ENCODE measurements at places on chromosomes 6 and 20. TPM values are rescaled to one million over a fixed set of nuclear protein-coding genes. Genes with fewer than 3 reads are reported as not detected.

DNA sequence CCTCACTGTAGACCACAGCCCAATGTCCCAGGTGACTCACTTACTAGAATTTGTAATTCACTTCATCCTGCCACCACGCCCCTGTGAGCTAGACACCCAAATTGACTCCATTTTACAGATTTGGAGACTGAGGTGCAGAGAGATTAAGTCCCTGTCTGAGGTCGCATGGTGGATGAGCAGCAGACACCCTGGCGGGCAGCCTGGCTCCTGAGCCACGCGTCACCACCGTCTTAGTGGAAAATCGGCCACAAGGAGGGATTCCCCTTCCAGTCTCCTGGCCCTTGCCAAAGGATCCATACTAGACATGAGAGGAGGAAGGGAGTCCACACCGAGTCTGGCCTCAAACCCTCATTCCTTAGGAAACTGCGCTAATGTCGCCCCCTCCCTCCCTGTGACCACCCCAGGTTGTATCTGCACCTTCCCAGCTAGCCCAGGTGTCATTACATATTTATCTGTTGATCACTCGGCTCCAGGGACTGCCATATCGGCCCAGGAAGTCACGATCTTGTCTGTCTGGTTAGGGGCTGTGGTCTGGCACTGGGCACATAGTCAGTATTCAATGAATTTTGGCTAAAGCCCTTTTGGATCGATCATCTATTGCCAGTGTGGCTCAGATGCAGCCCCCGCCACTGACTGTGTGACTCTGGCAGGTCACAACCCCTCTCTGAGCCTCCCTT, 25.7 kb upstream of the PTGIS start:
- DNase-seq, result no peak

DNA sequence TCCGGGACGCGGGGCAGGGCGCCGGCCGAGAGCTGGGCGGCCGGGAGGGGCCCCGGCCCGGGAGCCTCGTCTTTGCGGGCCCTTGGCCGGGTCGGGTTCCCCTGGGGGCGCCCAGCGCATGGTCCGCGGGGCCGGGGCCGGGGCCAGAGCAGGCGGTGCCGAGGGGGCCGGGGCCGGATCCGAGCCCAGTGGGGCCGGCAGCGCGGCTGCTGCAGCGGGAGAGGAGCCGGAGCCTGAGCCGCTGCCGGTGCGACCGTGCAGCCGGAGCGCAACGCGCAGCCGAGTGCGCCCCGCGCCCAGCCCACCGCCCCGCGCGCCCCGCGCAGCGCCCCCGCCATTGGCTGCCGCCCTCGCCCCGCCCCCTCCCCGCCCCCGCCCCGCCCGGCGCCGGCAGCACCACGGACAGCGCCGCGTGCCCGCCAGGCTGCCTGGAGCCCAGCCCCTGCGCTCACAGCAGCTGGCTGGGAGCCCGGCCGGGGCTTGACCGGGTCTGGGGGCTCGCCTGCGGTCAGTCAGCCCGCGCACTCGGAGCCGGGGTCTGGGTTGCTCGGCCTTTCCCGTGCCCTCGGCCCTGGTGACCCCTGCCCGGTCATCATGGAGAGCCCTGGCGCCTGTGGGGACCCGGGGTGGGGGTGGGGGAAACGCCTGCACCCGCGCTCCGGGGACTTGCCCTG, at the start of gene HRH3:
Gene HRH3 (minus strand): TSS at position 287 of the 674 bp plus-strand sequence. CDS start 308 bp downstream, outside the sequence.
- no peak for DNase-seq

DNA sequence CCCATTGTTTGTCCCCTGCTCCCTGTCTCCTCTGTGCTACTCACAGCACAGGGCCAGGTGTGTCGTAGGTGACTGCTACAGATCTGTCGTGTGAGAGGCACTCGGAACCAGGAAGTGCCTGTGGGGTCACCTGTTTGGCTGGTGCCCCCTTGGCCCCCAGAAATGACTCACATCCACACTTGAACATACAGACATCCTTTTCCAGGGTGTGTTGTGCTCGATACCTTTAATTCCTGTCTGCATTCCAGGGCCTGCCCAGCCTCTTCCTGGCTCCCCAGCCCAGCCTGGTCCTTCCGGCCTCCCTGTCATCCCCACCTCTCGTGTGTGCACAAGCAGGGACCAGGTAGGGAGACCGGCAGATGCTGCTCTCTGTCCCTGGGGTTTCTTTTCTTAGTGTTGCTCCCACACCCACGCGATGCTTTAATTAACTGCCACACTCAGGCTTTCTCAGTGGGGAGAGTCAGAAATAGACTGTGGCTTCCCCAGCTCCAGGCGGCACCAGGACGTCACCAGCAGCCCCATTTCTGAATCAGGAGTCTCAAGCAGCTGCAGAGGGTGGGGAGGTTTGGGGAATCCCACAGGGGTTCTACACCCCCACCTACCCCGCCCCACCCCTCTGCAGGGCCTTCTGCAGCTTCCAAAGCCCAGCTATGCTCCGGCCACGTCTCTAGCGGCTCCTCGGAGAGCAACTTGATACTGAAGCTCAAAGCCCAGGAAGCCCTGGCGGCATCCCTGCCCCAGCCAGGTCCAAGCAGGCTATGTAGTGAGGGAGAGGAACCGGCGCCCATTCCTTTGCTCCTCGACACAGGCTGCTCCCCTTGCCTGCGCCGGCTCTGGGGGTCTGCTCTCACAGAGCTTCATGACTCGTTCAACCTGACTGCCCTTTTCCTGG, 102.2 kb downstream of the SYCP2 start:
- DNase-seq, result no peak

DNA sequence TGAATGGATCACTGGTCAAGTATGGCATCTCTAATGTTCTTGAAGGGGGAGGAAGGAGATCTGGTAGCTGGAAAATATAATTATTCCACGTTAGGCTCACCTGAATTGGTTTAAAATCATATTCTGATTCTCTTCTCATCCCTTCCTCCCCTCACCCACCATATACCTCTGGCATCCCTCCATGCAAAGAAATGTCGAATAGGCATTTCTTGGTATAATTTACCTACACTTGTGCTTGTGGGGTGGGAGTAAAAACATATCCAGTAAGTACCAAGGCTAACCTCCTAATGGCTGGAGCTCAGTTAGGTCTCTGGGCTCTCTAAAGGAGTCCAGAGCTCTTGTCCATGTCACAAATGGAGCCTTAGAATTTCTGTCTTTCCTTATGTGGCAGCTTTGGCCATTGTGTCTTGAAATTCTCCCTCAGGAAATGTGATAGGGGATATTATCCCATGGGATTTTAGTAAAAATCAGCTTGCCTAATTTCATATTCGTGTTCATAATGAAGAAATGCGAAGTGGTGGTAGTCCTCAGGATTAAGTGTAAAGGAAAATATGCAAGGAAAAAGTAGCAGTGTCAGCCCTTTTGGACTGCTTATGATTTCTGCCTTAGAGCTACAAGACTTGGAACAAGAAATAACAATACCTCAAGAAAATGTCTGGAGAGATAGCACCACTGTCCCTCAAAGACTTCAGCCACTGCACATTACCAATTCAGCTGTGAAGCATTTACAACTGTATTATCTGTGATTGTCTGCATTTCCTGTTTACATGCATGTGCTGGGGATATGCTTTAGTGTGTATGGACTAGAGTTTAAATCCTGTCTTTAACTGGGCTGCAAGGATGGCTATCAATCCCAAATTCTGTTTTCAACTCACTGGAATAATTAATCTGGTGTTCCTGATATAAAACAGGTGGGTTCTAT, 12.3 kb downstream of the TAF11 start:
- DNase-seq, result no peak

GRCh38 chr6:146896062-146896813, 297.5 kb downstream of the ADGB start:
- DNase-seq, result no peak

- no peak for DNase-seq
These were observed 25.5 kb downstream of the SLC22A1 start for GRCh38 chr6:160147146-160147536.

- DNase-seq, result no peak
These were observed 28.2 kb downstream of the ZNF337 start for GRCh38 chr20:25668446-25668845.

GRCh38 chr6:115078555-115078954, 735.7 kb upstream of the HS3ST5 start:
- DNase-seq, result no peak

DNA sequence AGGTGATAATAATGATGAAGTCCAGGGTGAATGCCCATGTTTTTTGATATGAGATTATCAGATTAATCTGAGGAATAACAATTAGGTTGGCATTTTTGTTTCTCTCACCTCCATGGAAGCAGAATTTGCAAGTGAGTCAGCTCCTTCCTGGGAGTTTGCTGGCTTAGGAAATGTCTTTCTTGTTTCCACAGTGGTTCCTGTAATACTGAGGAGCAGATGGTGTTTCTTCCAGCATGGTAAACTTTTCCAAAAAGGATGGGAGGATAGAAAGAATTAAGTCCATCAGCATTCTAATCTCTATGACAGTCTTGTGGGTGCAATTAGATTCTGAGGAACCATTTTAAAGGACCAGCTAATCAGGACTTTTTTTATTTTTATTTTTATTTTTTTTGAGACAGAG, 40.5 kb downstream of the SNAP25 start:
- no peak for DNase-seq

GRCh38 chr20:61902221-61902869, 163.3 kb downstream of the TAF4 start:
- no peak for DNase-seq

DNA sequence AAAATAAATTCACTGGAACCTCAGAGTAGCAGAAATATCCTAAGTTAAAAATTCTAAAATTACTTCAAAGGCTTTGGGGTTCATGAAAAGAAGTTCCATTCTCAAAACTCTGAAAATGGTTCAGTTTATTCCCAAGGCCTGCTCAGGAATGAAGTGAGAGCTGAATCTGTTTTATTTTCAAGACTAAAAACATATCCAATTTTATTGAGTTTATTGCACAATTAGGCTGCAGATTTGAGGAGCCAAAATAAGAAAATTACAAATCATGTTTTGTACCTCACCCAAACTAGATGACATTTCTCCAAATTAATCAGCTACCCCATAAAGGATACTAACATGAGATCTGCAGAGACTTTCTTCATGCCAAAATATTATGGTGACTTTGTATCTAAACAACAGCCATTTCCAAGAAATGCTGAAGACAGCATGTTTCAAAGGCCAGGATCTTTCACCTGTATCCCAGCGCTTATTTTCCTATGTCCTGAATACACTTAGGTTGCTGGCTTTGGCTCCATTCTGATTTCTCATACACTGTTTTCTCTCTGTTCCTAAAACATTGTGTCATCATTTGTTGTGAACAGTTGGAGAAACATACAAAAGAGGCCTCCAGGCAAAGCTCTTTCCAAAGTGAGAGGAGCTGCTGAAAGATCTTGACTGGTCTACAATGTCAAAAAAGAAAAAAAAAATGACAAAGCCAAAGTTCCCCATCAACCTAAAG, 85.7 kb upstream of the F13A1 start:
- DNase-seq, result no peak

DNA sequence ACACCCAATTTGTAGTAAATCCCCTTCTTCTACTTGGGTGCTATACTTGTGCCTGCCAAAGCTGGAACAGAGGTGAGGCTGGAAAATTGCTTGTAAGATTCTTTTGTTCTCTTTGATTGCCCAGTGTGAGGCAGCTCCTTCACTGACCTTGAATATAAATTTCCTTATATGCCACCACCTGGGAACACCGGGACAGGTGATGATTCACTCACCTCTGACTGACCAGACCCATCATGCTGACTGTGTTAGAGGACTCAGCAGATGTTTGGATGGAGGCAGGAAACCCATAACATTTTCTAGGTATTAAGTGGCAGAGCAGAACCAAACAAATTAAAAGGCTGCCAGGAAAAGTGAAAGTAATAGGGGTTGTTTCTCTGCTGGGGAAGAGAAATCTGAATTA, 120.9 kb downstream of the GRM1 start:
- no peak for DNase-seq

- DNase-seq, result no peak
These were observed 224.0 kb downstream of the SMOC2 start for GRCh38 chr6:168664956-168665355.

DNA sequence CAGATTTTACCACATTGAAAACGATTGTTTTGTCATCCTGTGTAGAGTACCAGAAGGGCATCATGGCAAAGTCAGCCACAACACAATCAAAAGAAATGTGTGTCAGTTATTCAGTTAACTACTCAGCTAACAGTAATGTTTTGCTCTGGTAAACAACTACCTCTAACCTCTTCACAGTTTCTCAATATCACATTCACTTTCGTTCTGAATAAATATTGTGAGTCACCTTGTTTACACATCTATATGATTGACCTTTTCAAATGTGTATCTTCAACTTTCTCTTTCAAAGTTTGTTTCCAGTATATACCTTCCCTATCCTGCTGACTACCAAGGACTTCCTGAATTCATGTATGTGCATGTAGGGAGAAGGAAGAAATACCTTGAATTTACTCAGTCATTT, 216.6 kb upstream of the UFL1 start:
- no peak for DNase-seq

- DNase-seq, result no peak
These were observed 367.3 kb upstream of the IMPG1 start for GRCh38 chr6:76439811-76440210.

DNA sequence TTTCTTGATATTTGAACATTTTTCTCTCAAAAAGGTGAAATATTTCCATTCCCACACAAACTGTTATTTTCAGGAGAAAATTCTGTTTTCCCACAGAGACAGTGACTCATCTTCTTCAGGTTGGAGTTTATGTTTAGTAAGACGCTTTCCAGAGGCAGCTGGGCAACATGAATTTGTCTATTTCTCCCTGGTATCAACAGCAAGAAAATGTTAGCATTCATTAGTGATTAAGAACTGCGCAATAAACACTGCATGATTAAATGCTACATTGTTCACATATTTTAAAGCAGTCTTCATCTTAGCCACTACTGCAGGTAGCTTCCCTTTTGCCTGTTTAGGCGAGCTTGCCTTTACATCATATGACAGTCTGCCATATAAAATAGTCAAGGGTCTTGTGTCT, 295.7 kb downstream of the C6orf118 start:
- no peak for DNase-seq

GRCh38 chr6:106688177-106688951, 59.0 kb downstream of the QRSL1 start:
- no peak for DNase-seq

- DNase-seq, result no peak
These were observed 28.5 kb upstream of the KIF6 start for GRCh38 chr6:39753725-39754045.

- DNase-seq, result no peak
These were observed 4.0 kb downstream of the ARID1B start for GRCh38 chr6:156780962-156781853.

The TSPO2 gene
- polyA plus RNA-seq, result not detected

The LST1 gene
- not detected for polyA plus RNA-seq

The C6orf118 gene
- 0.12 TPM for polyA plus RNA-seq

The ZNF391 gene
- 0.34 TPM for polyA plus RNA-seq

The SAPCD1 gene
- polyA plus RNA-seq, result 5.8 TPM

The TRIM26 gene
- 31.1 TPM for polyA plus RNA-seq

The OLIG3 gene
- not detected for polyA plus RNA-seq

The DEFB128 gene
- polyA plus RNA-seq, result not detected

The MAP1LC3A gene
- polyA plus RNA-seq, result 15.7 TPM

The TBXT gene
- polyA plus RNA-seq, result not detected

All from A549 (cell line).